ENCODE measurements at places on chromosomes 4 and X.

GRCh38 chr4:156018383-156018782 lies 64.7 kb upstream of the CTSO start:
- DNase-seq = no peak

GRCh38 chr4:59537246-59537886 lies 1662.8 kb upstream of the ADGRL3 start:
- no peak for DNase-seq

DNA sequence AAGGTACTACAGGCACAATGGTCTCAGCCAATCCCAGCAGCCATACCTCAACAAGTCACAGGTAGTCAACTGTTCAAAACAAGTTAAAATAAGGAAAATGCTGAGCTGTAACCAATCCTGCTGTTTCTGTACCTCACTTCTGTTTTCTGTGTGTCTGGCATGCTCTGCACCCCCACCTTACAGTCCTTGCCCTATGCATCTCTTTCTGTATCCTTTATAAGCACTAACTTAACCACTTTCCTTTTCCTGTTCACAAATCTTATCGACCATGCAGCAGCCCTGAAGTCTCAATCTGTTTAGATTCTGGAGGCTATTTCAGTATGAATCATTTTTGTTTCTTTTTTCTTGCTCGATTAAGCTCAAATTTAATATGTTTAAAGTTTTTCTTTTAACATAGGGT lies 12.5 kb upstream of the FAM13A start:
- DNase-seq = no peak

GRCh38 chr4:125650557-125650956 lies 335.8 kb downstream of the FAT4 start:
- DNase-seq = no peak

DNA sequence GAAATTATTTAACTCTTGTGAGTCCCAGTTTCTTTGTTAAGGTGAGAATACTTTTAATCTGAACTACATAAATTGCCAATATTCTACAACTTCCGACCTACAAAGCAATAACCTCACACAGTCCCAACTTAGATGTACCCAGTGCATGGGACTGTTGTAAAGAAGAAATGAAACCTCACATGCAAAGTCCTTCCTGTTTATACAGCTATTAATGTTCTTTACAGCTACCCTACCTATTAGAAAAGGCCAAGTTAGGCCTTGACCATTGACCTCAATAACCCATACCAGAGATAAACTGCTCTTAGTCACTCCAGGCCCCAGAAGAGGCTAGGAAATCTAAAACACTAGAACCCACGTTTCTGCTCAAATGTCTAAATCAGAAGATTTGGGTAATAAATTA lies 920.1 kb upstream of the TENM3 start:
- no peak for DNase-seq

DNA sequence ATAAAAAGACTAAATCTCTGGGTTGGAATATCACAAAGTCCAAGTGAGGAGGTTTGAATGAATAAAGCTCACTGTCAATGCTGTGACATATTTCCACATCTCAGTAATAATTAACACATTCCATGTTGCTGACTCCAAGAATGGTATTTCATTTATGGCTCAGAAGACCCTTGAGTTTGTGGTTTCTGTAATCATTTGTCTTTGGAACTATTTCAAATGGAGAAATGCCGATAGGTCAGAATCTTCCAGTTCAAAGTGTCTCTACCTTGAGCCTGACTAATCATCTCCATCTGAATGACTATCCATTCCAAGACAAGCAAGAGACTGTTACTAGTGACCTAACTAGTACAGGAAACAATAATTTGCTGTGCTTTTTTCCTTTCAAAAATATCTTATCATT lies 24.2 kb upstream of the SLC2A9 start:
- no peak for DNase-seq

DNA sequence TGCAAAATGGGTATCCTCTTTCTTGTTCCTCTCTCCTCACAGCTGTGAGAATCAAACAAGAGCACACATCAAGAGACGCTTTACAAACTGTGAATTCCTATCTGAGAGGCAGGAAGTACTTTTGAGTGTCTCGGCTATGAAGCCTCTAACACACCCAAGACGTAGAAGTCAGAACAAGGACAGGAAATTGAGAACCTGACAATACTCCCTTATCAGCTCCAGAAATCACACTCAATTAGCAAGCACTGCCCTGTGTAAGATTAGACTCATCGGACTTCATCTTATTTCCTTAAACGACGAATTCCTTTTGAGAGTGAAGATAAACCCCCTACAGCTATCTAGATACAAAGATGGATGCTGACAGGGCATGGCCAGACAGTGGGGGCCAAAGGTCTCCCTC lies 50.7 kb upstream of the CRMP1 start:
- DNase-seq = no peak
